ENCODE measurements at places on chromosomes 7 and 10. TPM values are rescaled to one million over a fixed set of nuclear protein-coding genes. Genes with fewer than 3 reads are reported as not detected.
A peak's percentile ranks its signal among the peaks of the same experiment; 100 is the strongest.

CFAP43 gene
- total RNA-seq = 9.1 TPM

HK1 gene
- 63.2 TPM for total RNA-seq

CDH23 gene
- 4.5 TPM for total RNA-seq

ICA1 gene
- total RNA-seq = 18.3 TPM

DDC gene
- total RNA-seq = 1.2 TPM

ANKRD2 gene
- not detected for total RNA-seq

SMIM30 gene
- total RNA-seq = 24.3 TPM

PIP gene
- total RNA-seq = not detected

- no peak for DNase-seq
Observed at GRCh38 chr7:1062296-1063294, 18.2 kb downstream of the GPR146 start.

DNA sequence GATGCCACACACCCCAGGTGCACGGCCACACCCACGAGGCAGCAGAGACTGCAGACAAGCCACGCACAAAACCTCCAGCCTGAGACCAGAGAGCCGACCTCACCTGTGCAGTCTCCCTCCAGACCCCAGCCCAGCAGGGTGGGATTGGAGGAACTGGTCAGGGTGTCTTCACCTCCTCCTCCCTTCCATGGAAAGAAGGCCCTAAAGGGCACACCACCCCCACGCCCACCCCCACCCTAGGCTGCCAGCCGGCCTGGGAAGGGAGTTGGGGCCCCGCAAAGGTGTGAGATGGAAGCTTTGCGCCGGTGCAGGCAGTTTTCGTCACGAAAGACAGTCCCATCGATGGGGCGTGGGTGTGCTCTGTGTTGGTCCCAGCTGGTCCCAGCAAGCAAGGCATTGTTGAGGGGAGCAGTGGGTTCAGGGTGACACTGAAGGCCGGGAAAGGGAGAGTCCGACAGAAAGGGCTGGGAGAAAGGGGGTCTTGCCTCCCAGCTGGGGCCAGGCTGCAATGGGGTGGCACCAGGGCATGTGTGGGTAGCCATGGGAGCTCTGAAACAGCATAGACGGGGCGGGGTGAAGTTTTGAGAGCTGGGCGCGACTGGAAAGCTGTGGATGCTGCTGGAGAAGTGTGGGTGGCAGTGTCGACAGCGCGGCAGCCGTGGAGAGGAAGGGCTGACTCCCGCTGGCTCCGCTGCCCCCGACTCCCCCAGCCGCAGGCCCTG is 349.2 kb downstream of the GLRX3 start:
- DNase-seq = no peak

DNA sequence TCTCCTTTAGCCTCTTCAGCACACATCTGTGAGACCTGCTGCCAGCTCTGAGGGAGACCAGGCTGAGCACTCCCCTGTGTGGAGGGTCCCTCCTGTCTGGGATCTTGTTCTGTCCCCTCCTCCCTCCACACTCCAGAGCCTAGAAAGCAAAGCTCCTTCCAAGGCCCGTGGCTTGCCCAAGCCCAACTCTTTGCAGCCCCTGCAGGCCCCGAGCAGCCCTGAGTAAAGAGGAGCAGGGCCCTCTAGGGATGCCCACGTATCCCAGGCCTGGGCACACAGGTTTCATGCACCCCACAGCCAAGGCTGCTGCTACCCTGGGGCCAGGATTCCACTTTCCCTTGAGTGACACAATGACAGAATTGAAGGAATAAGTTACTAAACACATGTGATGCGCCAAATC is 24.0 kb downstream of the COBL start:
- no peak for DNase-seq

DNA sequence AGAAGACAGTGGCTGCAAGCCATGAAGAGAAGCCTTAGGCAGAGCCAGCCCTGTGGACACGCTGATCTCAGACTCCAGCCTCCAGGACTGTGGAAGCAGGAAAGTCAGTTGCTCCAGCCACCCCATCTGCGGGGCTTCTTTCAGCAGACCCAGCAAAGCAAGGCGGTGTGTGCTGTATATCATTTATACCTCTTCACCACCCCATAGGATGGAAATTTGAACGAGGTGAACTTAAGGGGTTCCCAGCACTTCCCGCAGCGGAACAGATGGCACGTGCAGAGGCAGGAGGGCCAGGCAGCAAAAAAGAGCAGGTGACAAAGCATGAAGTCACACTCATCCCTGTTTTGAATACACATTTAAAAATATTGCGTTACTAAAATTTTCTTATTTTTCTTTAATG is 159.4 kb downstream of the ADARB2 start:
- DNase-seq = peak; percentile 8

DNA sequence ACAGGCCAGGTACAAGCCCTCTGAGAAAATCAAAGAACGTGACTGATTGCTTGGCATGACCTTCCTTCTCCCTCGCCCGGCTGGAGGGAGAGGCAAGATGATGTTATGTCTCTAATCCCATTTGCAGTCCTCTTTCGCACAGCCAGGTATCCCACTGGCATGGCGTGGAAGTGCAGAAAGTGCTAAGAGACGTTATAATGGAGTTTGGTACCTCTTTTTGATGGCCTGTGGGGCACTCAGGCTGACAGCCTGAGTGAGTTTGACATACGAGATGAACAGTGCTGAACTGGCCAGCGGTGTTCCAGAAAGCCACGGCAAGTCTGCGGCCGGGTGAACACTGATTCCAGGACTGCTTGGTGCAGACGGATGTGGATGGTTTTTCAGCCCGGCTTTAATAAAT is 241.6 kb downstream of the RAB11FIP2 start:
- no peak for DNase-seq

DNA sequence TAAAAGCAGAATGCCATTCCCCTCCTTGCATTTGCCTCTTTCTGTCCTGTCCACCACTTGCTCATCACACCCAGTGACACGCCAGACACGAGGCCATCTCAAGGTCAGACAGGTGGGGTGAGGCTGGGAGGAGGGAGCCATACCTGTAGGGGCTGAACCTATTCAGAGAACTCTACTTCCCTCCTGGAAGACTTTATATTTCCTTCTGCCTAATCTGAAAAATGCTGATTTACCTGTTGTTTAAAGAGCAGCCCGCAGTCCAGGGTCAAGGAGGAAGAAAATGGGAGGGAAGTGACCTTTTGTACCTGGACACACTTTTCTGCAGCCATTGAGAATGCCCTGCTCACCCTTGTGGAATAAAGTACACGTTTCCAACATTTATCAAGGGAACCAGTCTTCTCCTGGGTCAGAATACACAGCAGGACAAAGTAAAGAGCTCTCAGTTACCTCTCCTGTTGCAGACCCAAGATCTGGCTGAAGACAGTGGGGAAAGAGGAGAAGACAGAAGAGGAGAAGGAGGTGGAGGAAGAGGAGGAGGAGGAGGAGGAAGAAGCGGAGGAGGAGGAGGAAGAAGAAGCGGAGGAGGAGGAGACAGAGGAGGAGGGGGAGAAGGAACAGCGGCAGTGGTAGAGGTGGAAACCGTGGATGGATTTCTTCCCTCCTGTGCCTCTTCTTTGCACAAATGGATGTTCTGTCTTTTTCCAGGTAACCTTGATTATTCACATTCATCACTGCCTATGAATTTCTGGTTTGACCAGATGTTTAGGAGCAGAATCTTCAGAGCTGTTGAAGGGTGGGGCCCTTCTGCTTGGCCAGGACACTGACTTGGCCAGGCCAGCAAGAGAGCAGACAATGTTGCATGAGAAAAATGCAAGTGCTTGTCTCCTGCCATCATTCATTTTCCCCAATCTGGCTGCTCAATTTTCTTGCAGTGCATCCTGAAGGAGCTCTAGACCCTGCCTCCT is 1.2 kb upstream of the BLNK start:
- no peak for DNase-seq

- no peak for DNase-seq
Observed at GRCh38 chr10:100730725-100731406, 14.5 kb upstream of the PAX2 start.

DNA sequence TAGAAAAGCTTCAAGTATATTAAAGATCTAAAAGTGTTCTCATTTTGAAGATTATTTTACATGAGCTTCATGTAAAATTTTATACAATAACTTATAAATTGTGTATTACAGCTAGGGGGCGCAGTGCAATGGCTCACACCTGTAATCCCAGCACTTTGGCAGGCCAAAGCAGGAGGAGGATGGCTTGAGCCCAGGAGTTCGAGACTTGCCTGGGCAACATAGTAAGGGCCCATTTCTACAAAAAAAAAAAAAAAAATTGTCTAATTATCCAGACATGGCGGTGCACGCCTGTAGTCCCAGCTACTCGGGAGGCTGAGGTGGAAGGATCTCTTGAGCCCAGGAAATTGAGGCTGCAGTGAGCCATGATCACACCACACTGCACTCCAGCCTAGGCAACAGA is 16.6 kb downstream of the ACBD5 start:
- no peak for DNase-seq

DNA sequence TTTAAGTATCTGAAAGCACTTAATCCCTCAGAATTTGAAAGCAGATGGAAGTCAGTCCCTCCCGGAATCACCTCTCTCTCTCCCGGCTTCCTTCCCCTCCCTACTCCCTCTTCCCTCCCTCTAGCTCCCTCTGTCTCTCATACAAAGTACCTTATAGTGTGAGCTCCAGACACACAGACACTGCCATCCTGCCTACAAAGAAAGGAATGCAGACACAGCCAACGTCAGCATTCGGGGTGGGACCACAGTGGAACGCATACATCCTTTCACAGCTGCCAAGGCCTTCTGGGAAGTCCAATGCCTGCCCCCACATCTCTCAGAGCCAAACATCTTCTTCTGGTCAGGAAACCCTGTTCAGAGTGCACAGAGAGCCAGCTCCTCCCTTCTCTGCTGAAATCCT is 9.3 kb downstream of the NOD1 start:
- peak; percentile 51 for DNase-seq

DNA sequence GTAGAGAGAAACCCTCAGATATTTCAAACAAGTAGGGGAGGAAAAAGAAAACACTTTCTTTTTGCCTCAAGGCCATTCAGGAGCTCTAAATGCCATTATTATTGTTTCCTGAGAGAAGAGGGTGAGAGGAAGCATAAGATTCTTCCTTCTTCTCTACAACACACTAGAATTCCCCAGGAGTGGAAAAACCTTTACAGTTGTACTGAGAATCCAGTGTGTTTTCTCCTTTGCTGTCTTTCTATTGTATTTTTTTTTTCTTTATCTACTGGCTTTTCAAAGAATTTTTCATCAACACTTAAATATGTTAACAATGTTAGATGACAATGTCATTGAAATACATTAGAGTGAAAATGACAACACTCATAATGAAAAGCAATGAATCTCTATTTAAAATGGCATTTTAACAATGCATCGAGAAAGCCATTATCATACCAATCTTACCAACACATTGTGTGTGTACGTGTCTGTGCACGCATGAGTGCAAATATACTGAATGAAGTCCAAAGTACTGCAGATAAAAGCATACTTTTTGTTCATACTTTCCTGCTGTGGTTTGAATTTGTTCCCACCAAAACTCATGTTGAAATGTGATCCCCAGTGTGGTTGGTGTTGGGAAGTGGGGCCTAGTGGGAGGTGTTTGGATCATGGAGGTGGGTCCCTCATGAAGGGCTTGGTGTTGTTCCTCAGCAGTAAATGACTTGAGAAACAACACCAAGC is 24.2 kb upstream of the MACC1 start:
- DNase-seq = no peak

GRCh38 chr10:122674781-122675180 is 24.9 kb downstream of the C10orf120 start:
- DNase-seq = no peak

DNA sequence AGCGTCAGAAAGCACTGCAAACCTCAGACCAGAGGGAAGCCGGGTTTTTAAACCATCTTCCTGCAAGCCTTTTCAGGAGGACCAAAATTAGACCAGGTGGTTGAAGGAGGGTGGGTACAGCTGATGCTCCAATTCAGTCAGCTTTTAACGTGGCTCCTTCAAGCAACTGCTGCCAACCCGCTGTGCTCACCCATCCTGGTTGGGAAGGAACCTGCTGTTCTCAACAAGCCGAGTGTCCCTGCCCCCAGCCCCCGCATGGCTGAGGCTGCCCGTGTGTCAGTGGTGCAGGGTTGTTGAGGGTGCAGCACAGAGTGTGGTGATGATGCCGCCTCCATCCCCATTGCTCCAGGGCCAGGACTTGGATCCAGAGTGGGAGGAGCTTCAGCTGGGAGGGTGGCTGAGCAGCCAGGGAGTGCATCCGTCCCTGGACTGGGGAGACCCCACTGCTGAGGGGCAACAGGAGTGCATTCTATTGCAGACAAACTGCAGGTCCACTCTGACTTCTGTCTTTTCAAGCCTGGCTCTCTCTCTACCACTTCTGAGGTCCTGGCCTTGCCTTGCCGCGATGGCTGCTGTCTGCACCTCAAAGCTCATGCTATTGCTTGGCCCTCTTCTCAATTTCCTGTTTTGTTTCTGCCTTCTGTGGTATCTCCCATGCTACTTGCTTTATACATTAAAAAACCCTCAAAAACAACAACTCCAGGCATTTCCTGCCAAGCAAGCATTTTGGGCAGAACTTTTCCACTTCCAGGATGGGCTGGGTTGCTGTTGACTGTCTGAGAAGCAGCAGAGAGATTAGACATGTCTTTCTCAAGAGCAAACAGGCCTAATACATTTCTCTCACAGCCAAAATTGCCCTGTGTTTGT is 134.7 kb downstream of the DNAJB6 start:
- no peak for DNase-seq

DNA sequence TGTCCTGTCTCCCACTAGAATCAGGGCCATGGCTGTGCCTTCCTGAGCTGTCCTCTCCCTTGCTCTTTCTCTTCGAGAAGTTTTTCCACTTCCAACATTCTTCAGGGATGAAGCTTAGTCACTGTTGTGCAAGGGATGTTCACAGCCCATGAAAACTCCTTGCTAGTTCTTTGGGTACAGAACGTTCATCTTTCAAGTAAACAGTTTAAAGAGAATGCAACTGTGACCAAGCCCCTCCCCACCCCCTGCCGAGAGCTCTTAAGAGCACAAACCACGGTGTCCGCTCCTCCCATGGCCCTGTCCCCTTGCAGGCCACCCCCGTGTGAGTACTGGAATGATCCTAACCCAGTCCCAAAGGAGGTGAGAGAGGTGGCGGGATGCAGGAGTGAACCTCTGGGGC is 161.1 kb upstream of the RHEB start:
- DNase-seq = no peak

DNA sequence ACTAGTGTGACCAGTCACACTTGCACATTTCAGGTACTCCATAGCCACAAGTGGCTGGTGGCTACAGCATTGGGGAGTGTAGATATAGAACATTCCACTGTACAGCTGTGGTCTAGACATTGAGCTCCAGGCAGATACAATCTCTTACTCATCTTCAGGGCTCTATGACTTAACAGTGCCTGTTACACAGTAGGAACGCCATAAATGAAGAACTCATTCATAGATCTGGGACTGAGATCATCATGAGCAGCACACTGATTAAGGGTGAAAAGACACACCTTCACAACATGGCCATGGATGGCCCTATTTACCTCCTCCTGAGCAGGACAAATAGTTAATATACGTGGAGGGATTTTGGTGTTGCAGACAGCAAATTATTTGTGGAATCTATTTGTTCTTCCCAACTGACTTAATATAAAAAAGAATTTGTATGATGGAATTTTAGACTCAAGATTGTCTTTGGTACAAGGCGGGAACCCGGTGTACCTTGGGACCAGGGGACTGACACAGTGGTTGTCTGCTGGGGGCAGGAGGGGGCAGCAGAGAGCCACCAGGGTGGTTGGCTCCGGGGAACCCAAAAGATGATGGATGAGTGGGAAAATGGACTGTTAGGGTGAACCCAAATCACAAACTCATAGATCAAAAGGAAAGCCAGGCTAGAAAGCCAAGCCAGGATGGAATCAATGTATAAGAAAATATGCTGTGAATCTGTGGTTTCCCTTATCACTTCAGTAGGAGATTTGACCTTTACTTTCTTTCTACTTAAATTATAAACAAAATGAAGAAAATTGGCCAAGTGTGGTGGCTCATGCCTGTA is 24.3 kb upstream of the CPA2 start:
- no peak for DNase-seq
